ENCODE measurements at places on chromosomes 16 and 17. TPM values are rescaled to one million over a fixed set of nuclear protein-coding genes. Genes with fewer than 3 reads are reported as not detected.

Gene CFAP52
- total RNA-seq, result 0.39 TPM

Gene SALL1
- total RNA-seq, result not detected

Gene LRRC37A
- total RNA-seq, result 1.3 TPM

Gene STX1B
- total RNA-seq, result 1.4 TPM

Gene SNX20
- total RNA-seq, result not detected

Measured in articular chondrocyte of knee joint (primary cell).